ENCODE measurements at places on chromosomes 5 and 9. TPM values are rescaled to one million over a fixed set of nuclear protein-coding genes. Genes with fewer than 3 reads are reported as not detected.

GRCh38 chr9:81395676-81396054 is 293.7 kb downstream of the TLE1 start:
- H3K27ac ChIP-seq = no peak overlapping the region
- no peak for DNase-seq
- H3K27me3 ChIP-seq = no peaks in the 10 kb centered on the region
- no peak overlapping the region for H3K4me3 ChIP-seq

DNA sequence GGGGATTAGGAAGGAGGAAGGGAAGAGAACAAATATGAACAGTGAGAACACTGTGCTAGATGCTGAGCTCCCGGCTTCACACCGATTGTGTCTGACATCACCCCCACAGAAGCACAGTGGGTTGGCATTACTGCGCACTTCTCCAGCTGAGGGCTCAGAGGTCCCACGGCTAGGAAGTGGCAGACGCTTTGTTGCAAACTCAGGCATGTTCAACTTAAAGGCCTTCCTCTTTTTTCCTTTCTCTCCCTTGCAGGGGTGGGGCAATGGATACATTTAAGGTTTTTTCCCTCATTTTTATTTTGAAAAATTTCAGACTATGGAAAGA is 15.5 kb upstream of the SHB start:
- no peak overlapping the region for H3K4me3 ChIP-seq
- peaks cover 19% of the 10 kb centered on the region for H3K4me1 ChIP-seq
- DNase-seq = peak; percentile 59

The NCS1 gene
- 26.1 TPM for total RNA-seq

DNA sequence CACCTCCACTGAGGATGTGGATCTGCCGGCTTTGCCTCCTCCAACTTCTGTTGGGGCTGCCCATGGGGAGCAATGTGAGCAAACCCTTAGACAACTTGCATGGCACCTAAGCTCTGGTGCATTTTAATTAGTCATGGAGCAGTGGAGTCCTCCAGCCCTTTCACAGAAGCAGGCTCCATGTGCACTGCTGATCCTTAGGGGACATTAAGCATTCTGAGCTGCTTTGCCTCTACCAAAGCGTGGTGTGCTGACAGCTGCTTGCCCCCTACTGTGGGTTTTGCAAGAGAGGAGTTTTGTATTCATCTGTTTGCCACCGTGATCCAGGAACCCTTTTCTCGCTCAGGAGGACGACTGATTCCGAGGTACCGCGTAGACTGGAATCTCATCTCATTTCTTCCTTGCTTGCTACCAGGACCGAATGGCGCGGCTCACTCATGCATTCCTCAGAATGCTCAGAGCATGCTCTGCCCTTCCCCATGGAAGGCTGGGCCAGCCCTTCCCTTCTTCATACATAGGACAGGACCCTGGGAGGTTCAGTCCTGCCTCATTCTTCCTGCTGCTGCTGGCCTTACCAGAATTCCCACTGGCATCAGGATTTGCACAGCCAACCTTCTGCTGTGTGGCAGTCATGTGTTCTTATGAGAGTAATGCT is 432.5 kb downstream of the GADD45G start:
- no peak overlapping the region for H3K4me3 ChIP-seq
- no peaks in the 10 kb centered on the region for H3K4me1 ChIP-seq
- no peaks in the 10 kb centered on the region for H3K36me3 ChIP-seq
- no peak overlapping the region for H3K27ac ChIP-seq

DNA sequence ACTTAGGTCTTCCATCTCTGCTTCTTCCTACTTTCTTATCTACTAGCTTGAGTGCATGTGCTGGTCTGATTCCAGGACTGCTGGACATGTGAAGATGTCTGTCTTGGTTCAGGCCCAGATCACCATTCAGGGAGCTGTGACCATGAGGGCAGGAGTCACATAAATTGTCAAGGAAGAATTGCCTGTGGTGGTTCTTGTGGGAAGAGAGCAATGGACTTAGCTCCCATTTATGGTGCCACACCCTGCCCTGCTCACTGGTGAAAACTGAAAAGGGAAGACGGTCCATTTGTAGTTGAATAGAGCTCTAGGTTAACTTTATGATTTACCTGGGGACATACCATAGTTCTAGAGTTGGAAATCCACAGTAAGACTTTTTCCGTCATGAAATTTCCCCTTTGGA is 244.3 kb upstream of the ZNF608 start:
- DNase-seq = no peak
- H3K27ac ChIP-seq = no peak overlapping the region
- no peaks in the 10 kb centered on the region for H3K4me1 ChIP-seq
- H3K27me3 ChIP-seq = no peaks in the 10 kb centered on the region

DNA sequence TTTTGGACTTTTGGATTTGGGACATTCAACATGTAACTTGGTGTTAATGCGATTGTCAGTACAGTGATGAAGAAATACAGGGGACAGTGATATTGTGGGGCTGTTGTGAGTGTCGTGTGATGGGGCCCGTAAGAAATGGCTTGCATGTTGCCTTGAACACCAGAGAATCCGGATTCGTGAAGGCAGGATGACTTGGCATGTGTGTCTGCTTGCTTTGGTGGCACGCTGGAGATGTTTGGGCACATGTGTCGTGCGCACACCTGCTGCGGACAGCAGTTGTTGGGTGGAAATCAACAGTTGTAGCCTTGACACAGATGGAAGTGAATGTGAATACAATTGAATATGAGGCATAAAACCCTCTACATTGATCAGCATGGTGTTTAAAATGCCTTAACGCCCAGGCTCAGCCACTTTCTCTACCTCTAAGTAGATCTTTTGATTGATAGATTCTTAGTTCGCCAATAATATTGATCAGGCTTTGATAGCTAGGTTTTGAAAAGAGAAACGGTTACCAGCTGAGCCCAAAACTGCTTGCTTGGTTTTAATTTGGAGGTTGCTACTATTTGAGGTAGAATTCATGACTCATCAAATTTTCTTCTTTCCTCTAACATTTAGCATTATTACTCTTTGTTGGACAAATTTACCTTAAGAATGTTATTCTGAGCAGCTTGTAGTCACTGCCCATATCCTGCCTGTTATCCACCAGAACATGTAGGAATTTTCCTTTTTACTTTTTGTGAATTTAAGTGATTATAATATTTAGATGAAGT is 94.4 kb downstream of the TRIO start:
- H3K27ac ChIP-seq = peak overlapping the region; percentile 35
- no peaks in the 10 kb centered on the region for H3K36me3 ChIP-seq
- peaks cover 7% of the 10 kb centered on the region for H3K4me1 ChIP-seq
- H3K27me3 ChIP-seq = no peaks in the 10 kb centered on the region

The NUTM2G gene
- total RNA-seq = not detected

The LHX6 gene
- total RNA-seq = 2.8 TPM

The ANKRD18B gene
- total RNA-seq = not detected

The CLIC3 gene
- total RNA-seq = 11.8 TPM

The CCNO gene
- not detected for total RNA-seq

GRCh38 chr9:120937596-120937995 is 11.0 kb upstream of the TRAF1 start:
- no peaks in the 10 kb centered on the region for H3K27me3 ChIP-seq
- no peak for DNase-seq
- H3K27ac ChIP-seq = peak overlapping the region; percentile 71
- no peaks in the 10 kb centered on the region for H3K4me1 ChIP-seq
- H3K4me3 ChIP-seq = no peak overlapping the region

DNA sequence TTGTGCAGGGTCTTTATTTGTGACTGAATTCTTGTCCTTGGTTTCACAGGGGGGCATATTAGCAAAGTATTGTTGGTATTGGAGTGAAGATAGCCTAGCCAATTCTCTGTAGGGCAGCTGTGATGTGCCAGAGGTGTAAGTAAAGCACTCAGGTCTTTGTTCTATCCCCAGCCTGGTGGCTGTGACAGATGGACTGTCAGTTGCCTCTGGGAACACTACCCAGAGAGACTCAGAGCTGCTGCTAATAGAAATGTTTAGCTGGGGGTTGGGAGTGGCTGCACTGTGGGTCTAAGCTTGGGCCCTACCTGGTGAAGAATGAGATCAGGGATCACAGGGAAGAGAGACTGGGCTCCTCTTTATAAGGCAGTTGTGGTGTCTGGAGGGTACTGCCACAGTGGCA is 1006.5 kb upstream of the TYRP1 start:
- H3K27ac ChIP-seq = no peak overlapping the region
- DNase-seq = no peak
- no peaks in the 10 kb centered on the region for H3K4me1 ChIP-seq
- H3K27me3 ChIP-seq = no peaks in the 10 kb centered on the region
- H3K4me3 ChIP-seq = no peak overlapping the region

The PHYHD1 gene
- total RNA-seq = 51.9 TPM

The PDCD1LG2 gene
- total RNA-seq = 2.9 TPM

The IL13 gene
- total RNA-seq = not detected

The ZNF366 gene
- 9.0 TPM for total RNA-seq

The OLFM1 gene
- total RNA-seq = 9.7 TPM

DNA sequence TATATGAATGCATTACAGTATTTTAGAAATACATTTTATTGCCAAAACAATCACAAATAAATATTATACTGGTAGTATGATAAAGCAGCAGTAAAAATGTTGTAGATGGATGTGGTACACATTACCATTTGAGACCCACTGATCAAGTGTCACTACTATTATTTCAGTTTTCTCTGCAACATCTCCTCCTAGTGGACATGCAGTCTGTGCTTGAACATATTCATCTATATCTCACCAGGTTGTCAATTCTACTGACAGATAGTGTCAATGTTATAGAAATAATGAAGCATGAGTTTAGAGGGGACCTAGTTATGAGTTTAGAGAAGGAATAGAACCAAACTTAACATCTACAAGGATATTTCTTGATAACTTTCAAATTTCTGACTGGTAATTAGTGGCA is 39.2 kb upstream of the ELOVL7 start:
- no peaks in the 10 kb centered on the region for H3K4me1 ChIP-seq
- H3K36me3 ChIP-seq = no peaks in the 10 kb centered on the region
- no peak for DNase-seq
- no peak overlapping the region for H3K27ac ChIP-seq
- no peaks in the 10 kb centered on the region for H3K27me3 ChIP-seq

- no peak overlapping the region for H3K4me3 ChIP-seq
- H3K4me1 ChIP-seq = no peaks in the 10 kb centered on the region
- H3K36me3 ChIP-seq = no peaks in the 10 kb centered on the region
- DNase-seq = no peak
- no peak overlapping the region for H3K27ac ChIP-seq
Observed at GRCh38 chr9:3852545-3852944, 326.7 kb upstream of the RFX3 start.

- H3K27me3 ChIP-seq = no peaks in the 10 kb centered on the region
- H3K4me3 ChIP-seq = no peak overlapping the region
- H3K27ac ChIP-seq = no peak overlapping the region
- no peaks in the 10 kb centered on the region for H3K4me1 ChIP-seq
- no peaks in the 10 kb centered on the region for H3K36me3 ChIP-seq
Observed at GRCh38 chr9:95438561-95439357, 78.0 kb downstream of the PTCH1 start.

The TMEM250 gene
- 29.3 TPM for total RNA-seq

The EQTN gene
- total RNA-seq = not detected

The RORB gene
- 0.55 TPM for total RNA-seq

The SRD5A1 gene
- total RNA-seq = 1.2 TPM

The MIER3 gene
- total RNA-seq = 11.2 TPM

The CAMK4 gene
- total RNA-seq = 0.11 TPM

GRCh38 chr5:151451626-151452520 is 4.5 kb downstream of the SLC36A1 start:
- peaks cover 10% of the 10 kb centered on the region for H3K4me1 ChIP-seq
- H3K27me3 ChIP-seq = no peaks in the 10 kb centered on the region
- no peak for DNase-seq
- no peak overlapping the region for H3K27ac ChIP-seq

GRCh38 chr9:113645227-113645977 is 181.9 kb downstream of the RGS3 start:
- no peaks in the 10 kb centered on the region for H3K4me1 ChIP-seq
- no peak overlapping the region for H3K4me3 ChIP-seq
- no peak for DNase-seq
- no peaks in the 10 kb centered on the region for H3K36me3 ChIP-seq
- no peak overlapping the region for H3K27ac ChIP-seq

DNA sequence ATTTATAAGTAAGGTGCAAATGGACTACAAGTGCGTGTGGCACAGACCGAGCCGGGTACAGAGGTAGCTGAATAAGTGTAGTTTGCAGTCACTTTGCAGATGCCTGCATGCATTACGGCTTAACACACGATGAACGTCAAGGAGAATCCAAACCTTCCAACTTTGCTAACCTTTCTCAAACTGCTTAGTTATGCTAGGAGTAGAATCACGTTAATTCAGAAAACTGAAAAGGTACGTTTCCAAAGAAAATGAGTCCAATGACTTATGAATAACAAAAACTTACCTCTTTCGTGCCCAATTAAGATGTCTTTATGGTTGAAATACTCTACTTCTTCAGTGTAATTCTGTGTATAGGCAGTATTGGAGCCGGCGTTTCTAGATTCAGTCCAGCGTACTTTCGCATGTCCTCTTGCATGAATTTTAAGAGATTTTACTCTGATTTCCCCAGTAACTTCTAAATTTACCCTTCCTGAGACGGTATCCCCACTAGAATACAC is 539 bp downstream of the ARRDC3 start:
- H3K36me3 ChIP-seq = peaks cover 5% of the 10 kb centered on the region
- H3K4me3 ChIP-seq = peak overlapping the region; percentile 73
- H3K27me3 ChIP-seq = no peaks in the 10 kb centered on the region
- H3K27ac ChIP-seq = peak overlapping the region; percentile 99

DNA sequence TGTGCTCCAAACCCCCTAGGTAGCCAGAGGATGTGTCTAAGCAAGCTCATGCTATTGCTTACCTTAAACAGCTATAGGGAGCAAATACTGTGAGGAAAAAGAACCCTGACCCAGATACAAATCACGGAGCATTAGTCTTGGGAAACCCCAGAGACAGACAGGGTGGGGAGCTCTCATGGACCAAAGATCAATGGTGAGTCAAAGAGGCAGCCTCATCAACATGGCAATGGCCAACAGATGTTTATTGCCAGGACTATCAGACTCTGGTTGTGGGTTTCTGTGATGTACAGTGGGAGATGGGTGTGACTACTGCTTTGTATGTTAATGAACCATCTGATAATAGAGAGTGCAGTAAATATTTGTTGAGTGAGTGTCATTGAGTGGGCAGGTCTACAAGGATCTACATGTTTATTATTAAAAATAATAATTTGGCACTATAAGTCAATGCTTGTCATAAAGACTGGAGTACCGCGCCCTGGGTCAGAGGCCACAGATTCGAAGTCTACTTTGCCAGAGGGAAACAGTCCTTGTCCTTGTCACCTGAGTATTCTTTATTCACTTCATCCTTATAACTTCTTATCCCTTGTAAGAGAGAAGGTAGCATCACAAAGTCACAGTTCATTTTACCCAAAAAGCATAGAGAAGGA is 56.5 kb upstream of the RAI14 start:
- DNase-seq = no peak
- no peak overlapping the region for H3K4me3 ChIP-seq
- no peaks in the 10 kb centered on the region for H3K4me1 ChIP-seq
- H3K36me3 ChIP-seq = no peaks in the 10 kb centered on the region
- H3K27ac ChIP-seq = no peak overlapping the region

Data from right atrium auricular region (tissue), 2 donors.